ENCODE measurements at places on chromosomes 5 and 9. TPM values are rescaled to one million over a fixed set of nuclear protein-coding genes. Genes with fewer than 3 reads are reported as not detected.

GRCh38 chr5:179791881-179792611 is 1.7 kb upstream of the LTC4S start:
- H3K36me3 ChIP-seq = peaks cover under 1% of the 10 kb centered on the region
- DNase-seq = peak; percentile 51

DNA sequence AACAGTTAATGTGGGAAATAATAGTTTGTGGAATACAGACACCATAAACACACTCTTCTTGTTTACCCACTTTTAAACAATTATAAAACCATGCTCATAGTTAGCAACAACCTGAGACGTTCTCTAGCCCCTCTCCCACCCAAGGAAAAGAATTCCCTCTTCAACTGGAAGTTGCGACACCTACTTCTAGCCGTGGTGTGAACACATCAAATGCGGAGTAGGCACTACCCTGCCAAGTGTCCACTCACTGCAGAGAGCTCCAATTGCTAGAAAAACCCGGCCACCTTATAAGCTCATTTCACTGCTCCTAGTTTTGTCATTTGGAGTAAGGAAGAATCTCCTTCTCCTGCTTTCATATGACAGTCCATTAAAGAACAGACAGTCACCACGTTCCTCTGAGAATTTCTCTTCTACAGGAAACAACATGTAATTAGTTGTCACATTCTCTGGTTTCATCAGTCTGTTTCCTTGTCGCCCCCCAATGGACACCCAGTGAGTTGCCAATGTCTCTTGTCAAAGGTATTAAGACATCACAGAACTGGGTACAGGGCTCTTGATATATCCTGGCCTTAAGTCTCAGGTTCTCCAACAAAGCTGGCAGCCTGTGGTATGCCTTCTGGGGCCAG is 47.3 kb downstream of the PRLR start:
- H3K27me3 ChIP-seq = no peaks in the 10 kb centered on the region
- H3K4me3 ChIP-seq = no peak overlapping the region
- no peaks in the 10 kb centered on the region for H3K4me1 ChIP-seq
- H3K27ac ChIP-seq = no peak overlapping the region
- H3K36me3 ChIP-seq = no peaks in the 10 kb centered on the region

DNA sequence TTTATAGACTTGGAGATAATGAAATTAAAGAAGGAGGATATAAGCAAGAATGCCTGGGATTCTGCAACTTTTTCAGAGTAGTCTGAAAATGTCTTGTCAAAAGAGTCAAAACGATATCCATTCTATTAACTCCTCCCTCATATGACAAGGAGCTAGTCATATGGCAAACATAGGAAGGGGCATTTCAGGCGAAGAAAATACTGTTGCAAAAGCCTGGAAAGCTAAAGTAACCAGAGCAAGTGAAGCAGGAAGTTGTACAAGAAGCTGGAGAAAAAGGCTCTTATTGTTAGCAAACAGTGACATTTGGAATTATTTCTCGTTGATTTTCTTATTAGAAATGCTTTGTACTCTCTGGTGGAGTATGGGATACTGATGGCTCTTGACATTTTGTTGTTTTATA is 94.0 kb upstream of the PTPRD start:
- H3K27me3 ChIP-seq = no peaks in the 10 kb centered on the region
- H3K4me3 ChIP-seq = no peak overlapping the region
- H3K27ac ChIP-seq = no peak overlapping the region
- no peaks in the 10 kb centered on the region for H3K4me1 ChIP-seq
- DNase-seq = no peak

GRCh38 chr9:15936306-15936921 is 383.6 kb downstream of the CCDC171 start:
- H3K4me1 ChIP-seq = no peaks in the 10 kb centered on the region
- DNase-seq = no peak
- H3K36me3 ChIP-seq = no peaks in the 10 kb centered on the region
- H3K4me3 ChIP-seq = no peak overlapping the region

DNA sequence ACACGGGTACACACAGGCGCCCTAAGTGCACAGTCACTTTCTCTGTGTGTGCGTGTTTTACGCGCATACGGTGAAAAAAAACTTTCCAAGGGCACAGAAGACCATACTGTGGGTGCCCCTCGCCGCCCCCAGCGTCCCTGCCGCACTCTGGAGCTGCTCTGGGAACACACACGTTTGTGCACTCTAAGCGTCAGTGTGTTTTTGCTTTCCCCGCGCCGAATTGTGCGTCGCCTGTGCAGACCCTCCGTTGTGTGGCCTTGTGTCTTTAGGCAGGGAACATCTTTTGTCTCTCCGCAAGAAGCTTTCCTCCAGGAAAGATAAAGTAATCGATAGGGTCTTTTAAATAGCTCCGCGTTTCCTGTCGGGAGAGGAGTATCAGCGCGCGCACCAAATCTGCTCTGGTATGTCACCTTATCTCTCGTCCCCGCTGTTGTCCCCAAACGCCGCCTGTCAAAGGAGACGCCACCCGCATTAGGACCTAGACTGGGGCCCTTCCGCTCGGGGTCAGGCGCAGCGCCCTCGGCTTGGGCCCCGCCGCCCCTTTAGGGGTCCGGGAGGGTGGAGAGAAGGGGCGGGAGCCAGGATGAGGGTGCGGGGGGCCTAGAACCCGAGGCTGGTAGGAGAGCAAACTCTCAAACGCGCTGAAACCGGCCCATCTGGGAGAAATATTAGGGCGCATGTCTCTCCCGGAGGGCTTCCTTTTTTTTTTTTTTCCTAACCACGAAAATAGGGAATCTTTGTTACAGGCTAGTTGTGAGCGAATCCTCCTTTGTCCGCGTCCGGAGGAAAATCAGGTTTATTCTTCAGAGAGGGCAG is 10.5 kb upstream of the NKX2-5 start:
- peaks cover 14% of the 10 kb centered on the region for H3K4me1 ChIP-seq
- H3K4me3 ChIP-seq = no peak overlapping the region
- H3K27ac ChIP-seq = no peak overlapping the region
- no peaks in the 10 kb centered on the region for H3K36me3 ChIP-seq

DNA sequence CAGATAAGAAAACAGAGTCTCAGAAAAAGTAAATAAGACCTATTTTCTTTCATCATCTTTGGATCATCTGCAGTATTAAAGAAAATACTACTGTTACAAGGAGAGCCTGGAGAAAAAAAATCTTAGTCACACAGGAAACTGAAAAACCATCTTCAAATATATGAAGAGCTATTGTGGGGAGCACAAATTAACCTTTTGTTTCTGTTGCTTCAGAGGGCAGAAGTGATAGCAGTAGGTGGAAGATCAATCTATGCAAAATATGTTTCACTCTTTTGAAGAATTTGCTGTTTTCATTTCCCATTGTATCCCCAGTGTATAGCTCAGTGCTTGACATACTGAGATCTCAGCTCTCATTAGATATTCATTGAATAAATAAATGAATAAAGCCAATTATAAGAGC is 13.1 kb upstream of the CEMIP2 start:
- no peak overlapping the region for H3K4me3 ChIP-seq
- no peak overlapping the region for H3K27ac ChIP-seq
- no peaks in the 10 kb centered on the region for H3K27me3 ChIP-seq
- no peaks in the 10 kb centered on the region for H3K36me3 ChIP-seq
- no peak for DNase-seq

GRCh38 chr9:3893519-3893918 is 367.7 kb upstream of the RFX3 start:
- DNase-seq = no peak
- no peak overlapping the region for H3K27ac ChIP-seq
- H3K27me3 ChIP-seq = no peaks in the 10 kb centered on the region

GRCh38 chr9:115985657-115986056 is 167.9 kb upstream of the PAPPA start:
- no peak overlapping the region for H3K4me3 ChIP-seq
- no peaks in the 10 kb centered on the region for H3K36me3 ChIP-seq
- no peaks in the 10 kb centered on the region for H3K27me3 ChIP-seq
- no peaks in the 10 kb centered on the region for H3K4me1 ChIP-seq
- H3K27ac ChIP-seq = no peak overlapping the region
- DNase-seq = no peak

DNA sequence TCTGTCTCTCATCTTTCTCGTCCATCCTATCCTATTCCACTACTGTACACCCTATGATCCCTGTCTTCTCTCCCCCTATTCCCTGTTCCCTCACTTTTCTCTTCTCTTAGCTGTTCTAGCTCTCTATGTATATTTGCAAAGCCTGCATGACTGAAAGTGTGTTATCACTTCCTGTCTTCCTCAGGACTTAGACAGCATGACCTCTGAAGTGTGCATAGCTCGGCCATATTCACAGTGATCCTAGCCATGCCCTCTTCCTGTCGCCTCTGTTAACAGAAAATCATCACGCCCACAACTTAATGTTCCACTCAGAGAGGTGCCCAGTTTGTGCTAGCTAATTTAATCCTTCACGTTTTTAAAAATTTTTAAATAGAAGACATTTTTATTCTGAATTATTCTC is 35.8 kb upstream of the CDH6 start:
- H3K27me3 ChIP-seq = no peaks in the 10 kb centered on the region
- no peak overlapping the region for H3K27ac ChIP-seq
- H3K4me1 ChIP-seq = no peaks in the 10 kb centered on the region
- DNase-seq = no peak
- no peak overlapping the region for H3K4me3 ChIP-seq
- H3K36me3 ChIP-seq = no peaks in the 10 kb centered on the region

GRCh38 chr5:172793577-172794488 is 22.8 kb upstream of the DUSP1 start:
- DNase-seq = peak; percentile 51
- no peak overlapping the region for H3K4me3 ChIP-seq
- no peaks in the 10 kb centered on the region for H3K36me3 ChIP-seq
- H3K27ac ChIP-seq = peak overlapping the region; percentile 70

DNA sequence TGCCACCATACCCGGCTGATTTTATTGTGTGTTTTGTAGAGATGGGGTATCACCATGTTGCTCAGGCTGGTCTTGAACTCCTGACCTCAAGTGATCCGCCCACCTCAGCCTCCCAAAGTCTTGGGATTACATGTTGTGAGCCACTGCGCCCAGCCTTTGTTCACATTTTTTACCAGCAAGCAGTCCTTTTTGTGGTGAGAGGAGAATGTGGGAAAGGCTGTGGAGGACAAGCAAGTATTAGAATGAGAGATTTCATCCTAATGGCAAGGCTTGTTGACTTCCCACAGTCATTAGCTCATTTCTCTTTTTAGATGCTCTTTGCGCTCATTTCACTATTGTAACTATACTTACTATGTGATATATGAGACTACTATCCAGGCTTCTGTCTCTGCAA is 6.1 kb downstream of the IL31RA start:
- no peak overlapping the region for H3K4me3 ChIP-seq
- H3K36me3 ChIP-seq = no peaks in the 10 kb centered on the region
- no peak for DNase-seq
- H3K4me1 ChIP-seq = peaks cover 11% of the 10 kb centered on the region

DNA sequence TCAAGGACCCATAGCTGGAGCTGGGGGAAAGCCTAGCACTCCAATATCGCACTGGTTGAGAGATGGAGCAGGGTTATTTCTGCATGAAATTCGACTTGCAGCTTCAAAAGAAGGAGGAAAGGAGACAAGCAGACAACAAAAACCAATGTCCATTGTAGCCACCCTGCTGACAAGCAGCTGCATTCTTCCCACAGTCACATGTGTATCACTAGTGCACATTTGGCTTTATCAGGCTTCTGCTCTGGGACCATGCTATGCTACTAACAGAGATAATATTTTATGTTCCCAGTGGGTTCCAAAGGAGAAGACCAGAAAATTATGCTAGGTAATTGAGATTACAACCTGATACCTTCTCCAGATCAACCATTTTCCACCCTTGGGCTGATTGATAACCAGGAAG is 59.7 kb downstream of the MFAP3 start:
- no peak for DNase-seq
- no peaks in the 10 kb centered on the region for H3K4me1 ChIP-seq

- H3K27ac ChIP-seq = no peak overlapping the region
- DNase-seq = no peak
- no peak overlapping the region for H3K4me3 ChIP-seq
- no peaks in the 10 kb centered on the region for H3K4me1 ChIP-seq
- H3K27me3 ChIP-seq = no peaks in the 10 kb centered on the region
Observed at GRCh38 chr5:112254303-112254702, 164.8 kb downstream of the EPB41L4A start.

DNA sequence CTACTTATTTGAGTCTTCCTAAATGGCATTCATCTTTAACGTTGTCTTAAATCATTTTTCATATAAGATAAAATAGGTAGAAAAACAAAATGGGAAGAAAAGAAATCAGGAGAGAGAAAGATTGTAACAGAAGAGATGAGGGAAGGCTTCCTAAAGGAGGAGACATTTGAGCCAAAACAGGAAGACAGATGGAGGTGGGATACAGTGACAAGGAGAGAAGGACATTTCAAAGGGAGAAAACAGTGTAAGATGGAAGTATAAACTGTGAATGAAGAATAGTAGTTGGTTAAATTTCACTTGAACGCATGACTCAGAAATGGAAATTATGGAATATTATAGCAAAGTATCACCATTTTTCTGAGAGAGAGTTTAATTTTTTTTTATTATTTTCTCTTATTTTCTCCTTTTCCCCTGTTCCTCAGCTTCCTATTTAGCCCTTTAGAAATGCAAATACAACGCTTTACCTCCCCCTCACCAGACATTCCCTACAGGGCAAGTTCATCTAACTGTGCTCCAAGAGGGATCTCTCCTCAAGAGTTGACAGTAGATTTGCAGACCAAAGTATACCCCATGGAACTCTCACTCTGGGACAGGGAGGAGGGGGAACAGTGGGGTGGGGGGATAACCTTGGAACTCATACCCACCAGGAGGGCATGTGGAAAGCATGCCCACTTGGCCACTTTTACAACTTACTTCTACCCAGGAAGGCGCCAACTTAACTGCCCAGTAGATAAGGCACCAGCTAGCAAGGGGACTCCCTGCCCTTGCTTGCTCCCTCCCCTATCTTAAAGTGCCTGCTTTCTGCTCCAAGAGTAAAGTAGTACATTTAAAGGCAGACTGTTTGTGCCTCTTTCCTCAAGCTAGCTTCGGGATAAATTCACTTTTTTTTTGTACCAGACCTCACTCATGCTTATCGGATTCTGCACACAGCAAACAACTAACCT is 304.7 kb upstream of the POU5F2 start:
- H3K27me3 ChIP-seq = no peaks in the 10 kb centered on the region
- DNase-seq = no peak
- H3K27ac ChIP-seq = no peak overlapping the region

GRCh38 chr9:129109952-129110739 is 447 bp downstream of the CRAT start:
- no peak for DNase-seq
- peaks cover 39% of the 10 kb centered on the region for H3K4me1 ChIP-seq
- H3K4me3 ChIP-seq = peak overlapping the region; percentile 73
- peak overlapping the region; percentile 93 for H3K27ac ChIP-seq
- H3K27me3 ChIP-seq = no peaks in the 10 kb centered on the region

- H3K27ac ChIP-seq = no peak overlapping the region
- H3K4me3 ChIP-seq = no peak overlapping the region
- no peaks in the 10 kb centered on the region for H3K36me3 ChIP-seq
Observed at GRCh38 chr5:110900829-110901228, 162.0 kb downstream of the SLC25A46 start.

GRCh38 chr5:120464627-120465435 is 731 bp downstream of the PRR16 start:
- H3K27ac ChIP-seq = peak overlapping the region; percentile 66
- peaks cover 16% of the 10 kb centered on the region for H3K4me1 ChIP-seq
- H3K27me3 ChIP-seq = peaks cover 28% of the 10 kb centered on the region
- H3K4me3 ChIP-seq = peak overlapping the region; percentile 59
- no peak for DNase-seq

The TMC1 gene
- total RNA-seq = not detected

The CDO1 gene
- total RNA-seq = 12.8 TPM

The GZMA gene
- 9.6 TPM for total RNA-seq

The PIK3R1 gene
- 122 TPM for total RNA-seq

The PITX1 gene
- 0.47 TPM for total RNA-seq
